Hematopoietic multipotent progenitor cell treated with erythropoietin and hydrocortisone succinate and interleukin-3 and kit ligand, for 17 days (in vitro differentiated cells): ENCODE measurements at places on chromosomes 2 and 18.

DNA sequence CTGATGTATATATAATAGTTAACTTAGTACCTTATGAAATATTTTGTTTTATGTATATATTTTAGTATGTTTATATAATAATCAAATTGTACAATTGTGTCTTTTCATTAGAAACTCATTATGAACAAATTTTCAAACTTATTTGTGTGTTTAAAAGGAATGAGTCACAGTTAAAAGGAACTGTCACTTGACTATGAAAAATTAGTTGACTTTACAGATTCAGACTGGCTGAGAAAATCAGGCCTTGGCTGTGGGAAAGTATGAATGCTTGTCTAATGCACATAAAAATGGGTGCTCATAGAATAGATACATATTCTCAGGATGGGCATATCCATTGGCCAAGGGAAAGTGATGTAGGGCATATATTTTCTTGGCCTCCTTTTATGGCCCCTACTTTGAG lies 576.8 kb downstream of the SATB2 start:
- no peak for DNase-seq

- no peak for DNase-seq
Measured at GRCh38 chr2:195021711-195022507, 635.1 kb upstream of the SLC39A10 start.

DNA sequence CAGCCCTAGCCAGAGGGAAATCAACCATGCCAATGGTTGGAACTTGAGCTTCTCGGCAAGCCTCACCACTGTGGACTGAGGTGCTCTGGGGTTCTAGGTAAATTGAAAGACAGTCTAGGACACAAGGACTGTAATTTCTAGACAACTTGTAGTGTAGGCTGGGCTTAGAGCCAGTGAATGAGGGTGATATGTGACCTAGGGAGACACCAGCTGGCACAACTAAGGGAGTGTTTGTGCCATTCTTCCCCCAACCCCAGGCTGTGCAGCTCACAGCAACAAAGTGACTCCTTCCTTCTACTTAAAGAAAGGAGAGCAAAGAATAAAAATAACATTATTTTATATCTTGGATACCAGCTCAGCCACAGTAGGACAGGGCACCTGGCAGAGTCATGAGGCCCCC lies 1690.7 kb upstream of the TMEFF2 start:
- no peak for DNase-seq

DNA sequence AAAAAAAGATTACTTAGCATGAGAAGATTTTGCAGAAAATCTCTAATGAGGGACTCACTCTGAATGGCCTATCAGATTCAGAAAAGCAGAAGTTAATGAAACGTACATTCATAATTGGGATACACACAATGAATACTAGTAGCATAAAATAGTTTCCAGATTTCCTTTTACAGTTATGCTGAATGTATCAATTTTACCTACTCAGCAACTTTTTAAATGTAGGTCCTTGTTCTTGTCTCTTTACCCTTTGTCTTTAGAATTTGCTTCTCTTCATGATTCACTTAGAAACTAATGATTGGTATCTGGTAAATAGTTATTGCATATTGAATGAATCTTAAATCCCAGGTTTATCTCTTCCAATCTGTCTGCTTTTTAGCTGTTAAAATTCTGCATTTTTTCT lies 458.8 kb downstream of the DSC3 start:
- DNase-seq, result no peak

GRCh38 chr18:61865466-61866175 lies 27.2 kb downstream of the RNF152 start:
- no peak for DNase-seq

DNA sequence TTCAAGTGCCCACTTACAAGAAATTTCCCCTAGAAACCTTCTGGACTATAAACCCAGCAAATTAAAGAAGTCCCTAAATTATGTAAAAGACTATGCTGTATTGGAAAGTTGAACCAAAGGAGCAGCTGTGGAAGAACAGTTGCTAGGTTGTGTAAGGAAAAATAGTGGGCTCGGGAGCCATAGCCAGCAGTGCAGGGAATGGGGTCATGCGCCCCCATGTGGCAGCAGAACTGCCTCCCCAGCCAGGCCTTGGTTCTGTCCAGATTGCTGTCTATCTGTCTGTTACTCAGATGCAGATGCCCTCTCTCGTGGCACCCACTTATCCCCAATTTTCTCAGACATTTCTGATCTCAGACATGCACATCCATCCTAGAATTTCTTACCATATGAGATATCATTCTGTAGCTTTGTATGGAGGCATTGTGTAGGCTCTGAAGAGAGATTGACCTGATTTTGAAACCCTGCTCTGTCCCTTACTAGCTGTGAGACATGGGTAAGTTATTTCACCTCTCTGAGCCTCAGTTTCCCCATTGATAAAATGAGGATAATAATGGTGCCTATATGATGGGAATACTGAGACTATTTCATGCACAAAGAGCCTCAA lies 258.3 kb downstream of the SS18 start:
- no peak for DNase-seq

DNA sequence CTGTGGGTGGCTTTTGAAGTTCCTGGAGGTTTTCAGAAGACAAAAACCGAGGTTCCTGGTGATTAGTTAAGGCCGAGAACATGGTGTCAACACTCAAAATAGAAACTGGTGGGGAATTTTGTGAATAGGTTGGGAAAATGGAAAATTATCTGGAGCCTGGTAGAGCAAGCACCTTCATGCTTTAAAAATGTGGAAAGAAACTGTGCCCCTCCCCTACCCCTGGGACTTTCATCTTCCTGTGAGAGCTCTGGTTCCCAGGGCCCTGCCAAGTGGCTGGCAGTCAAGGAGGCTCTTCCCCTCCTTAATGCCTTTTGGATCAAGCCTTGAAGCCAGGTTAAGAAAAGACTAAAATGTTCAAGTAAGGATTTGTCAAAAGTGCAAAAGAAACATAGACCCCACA lies 1.9 kb upstream of the CRACDL start:
- no peak for DNase-seq

- no peak for DNase-seq
Measured at GRCh38 chr2:88209521-88210131, 39.5 kb downstream of the THNSL2 start.

- DNase-seq, result no peak
Measured at GRCh38 chr2:177588671-177589070, 196.1 kb downstream of the AGPS start.

GRCh38 chr2:134319596-134320254 lies 65.9 kb downstream of the MGAT5 start:
- no peak for DNase-seq
